Activated CD4-positive, alpha-beta T cell treated with anti-CD3 and anti-CD28 coated beads, Interleukin-2, amount 50 U/mL, for 4 hours (primary cell): ENCODE measurements at places on chromosomes 6 and 20.

GRCh38 chr6:47029865-47030561, 12.1 kb downstream of the ADGRF1 start:
- no peak for DNase-seq

DNA sequence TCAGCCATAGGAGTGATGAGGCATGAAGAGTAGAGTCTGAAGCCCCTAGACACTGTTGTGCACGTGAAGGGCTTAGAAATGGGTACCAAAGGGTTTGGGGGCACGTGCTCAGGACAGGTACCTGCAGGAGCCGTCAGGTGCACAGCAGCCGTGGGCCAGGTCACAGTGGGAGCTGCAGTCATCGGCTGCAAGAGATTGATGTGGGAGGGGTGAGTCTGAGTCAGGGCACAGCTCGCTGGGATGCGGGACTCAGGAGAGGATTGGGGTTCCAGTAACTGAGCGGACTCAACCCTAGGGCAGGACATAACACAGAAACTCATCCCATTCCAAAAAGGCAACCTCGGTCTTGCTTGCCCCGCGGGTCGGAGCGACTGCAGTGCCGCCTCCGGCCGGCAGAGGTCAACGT, 1.1 kb downstream of the DLK2 start:
- DNase-seq = peak; percentile 58

GRCh38 chr20:25341716-25342680, 48.6 kb downstream of the ABHD12 start:
- no peak for DNase-seq

DNA sequence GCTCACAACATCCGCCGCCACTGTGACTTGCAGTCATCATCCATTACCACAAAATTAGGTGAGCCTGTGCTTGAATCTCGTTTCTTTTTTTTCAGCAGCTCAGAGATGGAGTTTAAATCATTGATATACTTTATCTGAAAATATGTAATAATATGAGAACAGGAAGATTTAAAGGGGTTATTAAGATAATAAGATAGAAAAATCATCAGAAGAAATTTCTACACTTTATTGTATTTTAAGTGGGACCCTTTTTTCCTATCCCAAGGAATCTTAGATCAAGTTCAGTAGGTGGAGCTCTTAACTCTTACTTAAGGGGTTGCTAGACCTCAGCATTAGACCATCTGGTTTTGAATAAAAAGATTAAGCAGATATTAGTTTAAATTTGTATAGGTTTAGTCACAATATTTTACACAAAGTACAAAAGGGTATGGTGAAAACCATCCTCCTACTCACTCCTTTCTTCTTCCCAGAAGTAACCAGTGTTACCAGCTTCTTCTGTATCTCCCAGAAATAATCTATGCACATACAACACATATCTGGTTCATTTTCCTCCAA, 9.4 kb upstream of the NCOA7 start:
- no peak for DNase-seq

DNA sequence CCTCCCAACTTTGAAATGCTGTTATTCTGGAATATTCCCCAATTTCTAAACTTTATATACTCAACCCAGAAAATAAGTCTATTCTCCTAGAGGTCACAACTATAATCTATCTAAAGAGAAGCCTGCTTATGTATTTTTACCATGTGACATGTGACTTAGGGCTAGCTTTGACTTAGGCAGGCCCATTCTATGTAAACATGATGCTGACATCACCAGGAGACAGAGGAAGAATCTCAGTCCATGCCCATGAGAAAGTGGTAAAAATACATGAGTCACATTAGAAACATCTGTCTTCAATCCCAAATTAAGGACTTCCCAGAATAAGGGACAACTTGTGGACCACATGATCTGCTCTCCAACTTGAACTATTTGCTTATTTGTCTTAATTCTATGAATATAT, 113.6 kb upstream of the ID4 start:
- DNase-seq = no peak

- DNase-seq = no peak
Measured at GRCh38 chr6:82693094-82693493, 329.5 kb downstream of the TPBG start.

DNA sequence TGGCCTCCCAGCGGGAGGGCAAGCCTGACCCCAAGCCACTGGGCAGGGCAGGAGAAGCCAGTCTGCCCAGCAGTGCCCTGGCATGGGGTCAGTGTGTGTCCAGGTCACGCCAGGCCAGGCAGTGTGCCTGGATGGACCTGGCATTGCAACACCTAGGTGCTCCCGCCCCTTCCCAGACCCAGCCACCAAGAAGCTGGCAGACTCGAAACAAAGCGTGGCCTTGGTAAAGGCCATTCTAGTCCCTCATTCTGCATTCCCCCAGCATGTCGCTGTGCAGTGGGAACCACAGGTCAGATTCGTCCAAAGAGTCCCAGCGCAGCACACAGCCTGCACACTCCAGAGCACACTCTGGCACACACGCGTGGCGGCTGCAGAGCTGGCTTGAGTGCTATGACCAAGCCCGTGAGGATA, 19.3 kb upstream of the APMAP start:
- no peak for DNase-seq
